Left ventricle myocardium inferior (tissue), 1 donor: ENCODE measurements at places on chromosomes 2 and 18. TPM values are rescaled to one million over a fixed set of nuclear protein-coding genes. Genes with fewer than 3 reads are reported as not detected.
A peak's percentile ranks its signal among the peaks of the same experiment; 100 is the strongest.

Gene SLC5A7
- not detected for total RNA-seq

Gene SLC25A52
- not detected for total RNA-seq

Gene HOXD12
- total RNA-seq = not detected

Gene CLEC4F
- total RNA-seq = not detected

DNA sequence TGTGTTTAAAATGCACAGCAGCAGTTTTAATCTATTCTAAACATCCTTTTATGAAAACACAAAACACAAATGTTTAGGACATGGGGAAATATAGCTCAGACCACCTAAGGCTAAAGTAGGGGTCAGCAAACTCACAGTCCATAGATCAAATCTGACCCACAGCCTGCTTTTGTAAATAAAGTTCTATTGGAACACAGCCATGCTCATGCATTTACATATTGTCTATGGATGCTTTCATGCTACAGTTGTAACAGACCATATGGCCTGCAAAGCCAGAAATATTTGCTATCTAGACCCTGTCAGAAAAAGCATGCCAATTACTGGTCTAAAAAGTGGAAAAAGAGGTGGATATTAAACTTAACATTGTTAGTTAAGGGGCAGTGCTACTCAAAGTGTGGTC lies 1105.4 kb upstream of the KLHL29 start:
- no peak for DNase-seq

DNA sequence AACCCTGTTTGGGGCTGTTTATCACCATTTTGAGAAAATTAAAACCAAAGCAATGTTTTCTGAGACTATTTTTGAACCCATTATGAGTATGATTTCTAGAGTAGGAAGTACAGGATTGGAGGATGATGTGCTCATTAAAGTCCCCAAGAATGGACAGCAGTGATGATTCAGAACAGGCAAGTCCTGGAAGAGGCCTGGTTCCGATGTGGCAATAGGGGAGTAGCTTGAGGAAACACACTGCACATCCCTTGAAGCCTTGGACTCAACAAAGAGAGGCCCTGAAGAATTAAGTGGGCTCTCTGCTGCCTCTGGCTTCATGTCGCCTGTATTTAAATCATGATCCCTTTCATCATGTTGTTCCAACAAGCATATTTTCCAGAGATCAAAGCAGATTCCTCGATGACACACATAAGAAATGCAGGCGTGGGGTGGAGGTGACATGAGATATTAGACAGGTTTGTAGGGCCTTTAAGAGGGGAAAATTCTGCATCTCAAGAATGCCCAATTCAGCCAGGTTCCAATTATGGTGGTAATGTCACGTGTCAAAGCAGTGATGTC lies 242.2 kb downstream of the FHOD3 start:
- DNase-seq = no peak

GRCh38 chr2:134718023-134718816 lies 580 bp downstream of the TMEM163 start:
- peak; percentile 18 for DNase-seq

GRCh38 chr2:236574424-236575145 lies 5.0 kb downstream of the ACKR3 start:
- no peak for DNase-seq

DNA sequence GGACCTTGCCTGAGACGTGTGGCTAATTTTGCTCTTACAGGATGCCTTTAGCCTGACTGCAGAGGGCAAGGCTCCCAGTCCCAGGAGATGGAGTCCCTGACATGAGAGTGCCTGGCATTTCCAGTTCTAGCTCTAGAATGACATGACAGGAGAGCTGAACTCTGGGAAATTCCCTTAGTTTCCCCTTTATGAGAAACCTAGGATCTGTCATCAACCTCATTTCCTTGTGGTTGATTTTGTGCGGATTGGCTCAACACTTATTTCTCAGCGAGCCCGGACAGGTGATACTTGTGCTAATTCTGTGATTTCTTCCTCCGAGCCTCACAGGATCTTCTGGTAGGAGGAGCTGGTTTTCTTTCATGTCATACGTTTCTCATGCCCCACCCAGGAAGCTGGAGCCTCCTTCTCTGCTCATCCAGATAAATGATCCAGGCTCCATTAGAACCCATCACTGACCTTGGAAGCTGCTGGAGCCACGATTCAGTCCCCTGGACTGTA lies at the start of gene IL36G:
Gene IL36G (plus strand): TSS at position 448 of the 498 bp plus-strand sequence. CDS start 633 bp downstream, outside the sequence.
- DNase-seq = no peak
